ENCODE measurements at places on chromosomes 6 and 20.

DNA sequence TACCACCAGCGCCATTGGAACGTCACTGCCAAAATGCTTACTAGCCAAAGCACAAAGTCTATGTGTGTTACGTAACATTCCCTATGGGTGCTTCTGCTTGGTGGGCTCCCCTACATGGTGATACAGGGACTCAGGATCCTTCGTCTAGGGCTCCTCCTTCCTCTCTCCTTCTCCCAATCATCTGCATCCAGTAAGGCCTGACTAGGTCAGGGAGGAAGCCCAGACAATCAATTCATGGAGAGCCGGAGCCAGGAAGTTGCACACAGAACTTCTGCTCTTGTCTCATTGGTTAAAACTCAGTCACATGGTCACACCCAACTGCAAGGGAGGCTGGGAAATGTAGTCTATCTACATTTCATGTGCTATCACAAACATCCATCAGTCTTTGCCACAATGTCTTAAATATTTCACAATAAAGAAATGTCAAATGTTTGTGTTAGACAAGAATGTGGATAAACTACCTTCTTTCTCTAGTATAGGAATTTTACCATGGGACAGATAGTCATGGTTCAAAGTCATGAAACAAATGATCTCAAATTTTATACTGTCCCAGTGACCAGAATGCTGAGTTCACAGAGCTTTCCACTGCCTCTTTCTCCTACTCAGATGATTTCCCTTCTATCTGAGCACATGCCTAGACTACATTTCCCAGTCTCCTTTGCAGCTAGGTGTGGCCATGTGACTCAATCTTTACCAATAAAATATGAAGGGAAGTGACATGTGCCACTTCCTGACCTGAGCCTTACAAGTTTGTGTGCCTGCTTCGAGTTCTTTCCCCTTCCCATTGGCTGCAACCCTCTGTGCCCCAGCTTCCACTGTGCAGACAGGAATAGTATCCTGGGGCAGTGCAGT lies 9.3 kb upstream of the KCNK15 start:
- DNase-seq, result no peak

- peak; percentile 89 for DNase-seq
Observed at GRCh38 chr6:165605901-165606739, 56.9 kb downstream of the PDE10A start.

DNA sequence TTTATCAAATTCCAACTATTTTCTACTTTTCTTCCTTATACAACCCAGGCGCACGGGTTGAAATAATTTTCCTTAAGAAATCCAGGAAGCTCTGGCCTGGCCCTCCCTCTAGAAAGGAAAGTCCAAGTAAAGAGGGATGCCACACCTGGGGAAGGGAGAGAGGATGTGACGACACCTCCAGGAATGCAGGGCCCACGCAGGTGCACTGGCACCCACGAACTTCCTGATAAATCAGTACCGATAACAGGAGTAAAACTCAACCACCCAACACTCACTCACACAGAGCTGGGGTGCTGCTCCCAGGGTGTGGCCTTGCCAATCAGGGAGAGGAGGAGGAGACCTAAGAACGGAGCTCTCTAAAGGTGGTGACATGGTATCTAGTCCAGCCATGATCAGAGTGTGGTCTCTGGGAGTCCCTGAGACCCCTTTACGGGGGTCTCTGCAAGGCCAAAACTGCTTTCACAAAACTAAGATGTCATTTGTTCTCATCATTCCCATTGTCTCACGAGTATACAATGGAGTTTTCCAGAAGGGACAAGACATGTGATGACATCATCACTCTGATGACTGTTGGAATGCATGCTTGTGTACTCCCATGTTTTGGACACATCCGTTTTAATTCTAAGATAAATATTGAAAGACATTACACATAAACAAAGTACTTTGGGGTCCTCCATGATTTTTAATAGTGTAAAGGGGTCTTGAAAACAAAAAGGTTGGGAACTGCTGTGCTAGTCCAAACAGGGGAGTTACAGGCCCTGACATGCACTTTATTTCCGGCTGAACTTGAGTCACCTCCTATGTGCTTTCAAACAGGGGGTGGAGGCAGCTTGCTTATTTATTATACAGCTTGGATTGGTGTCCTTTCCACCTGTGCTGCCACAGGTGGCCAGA lies 2.2 kb upstream of the PARD6B start:
- DNase-seq, result no peak

- DNase-seq, result no peak
Observed at GRCh38 chr6:84033523-84034451, at the start of gene MRAP2. Gene MRAP2 (plus strand): TSS chr6:84033772. CDS start chr6:84055319, 21,547 bp downstream.

GRCh38 chr20:57006411-57007170 lies 259.9 kb downstream of the BMP7 start:
- DNase-seq, result peak; percentile 25

GRCh38 chr20:18916886-18917750 lies 103.5 kb downstream of the SCP2D1 start:
- DNase-seq, result no peak

DNA sequence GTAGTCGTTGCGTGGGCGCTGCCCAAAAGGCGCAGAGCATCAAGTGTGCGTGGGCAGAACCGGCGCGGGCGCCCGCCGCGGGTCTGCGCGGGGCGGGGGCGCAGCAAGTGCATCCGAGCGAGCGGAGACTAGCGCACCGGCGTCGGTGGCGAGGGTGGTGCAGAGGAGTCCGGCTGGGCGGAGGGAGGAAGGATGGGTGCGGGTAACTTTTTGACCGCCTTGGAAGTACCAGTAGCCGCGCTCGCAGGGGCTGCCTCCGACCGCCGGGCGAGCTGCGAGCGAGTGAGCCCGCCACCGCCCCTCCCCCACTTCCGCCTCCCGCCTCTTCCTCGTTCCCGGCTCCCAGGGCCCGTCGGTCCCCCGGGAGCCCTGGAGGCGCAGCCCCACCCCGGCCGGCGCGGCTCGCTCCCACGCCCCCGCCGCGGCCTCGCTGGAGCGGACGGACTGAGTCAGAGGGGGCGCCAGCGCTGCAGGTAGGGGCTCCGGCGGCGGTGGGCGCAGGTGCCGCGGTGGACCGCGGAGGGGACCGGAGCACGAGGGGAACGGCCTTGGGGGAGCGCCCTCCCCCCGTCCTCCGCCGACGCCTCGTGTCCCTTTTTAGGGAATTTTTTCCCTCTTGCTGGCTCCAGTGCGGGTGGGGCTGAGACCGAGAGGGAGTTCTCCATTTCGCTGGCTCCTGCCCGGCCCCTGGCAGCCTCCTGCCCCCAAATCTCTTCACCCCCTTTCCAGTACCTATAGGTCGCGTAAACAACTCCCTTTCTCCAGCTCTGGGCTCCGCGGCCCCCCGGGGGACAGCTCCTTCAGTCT lies 1.6 kb upstream of the DBNDD2 start:
- DNase-seq, result no peak

GRCh38 chr20:32858701-32859372 lies at the start of gene EFCAB8:
Gene EFCAB8 (plus strand): TSS chr20:32858923. CDS start chr20:32863793, 4,870 bp downstream.
- DNase-seq, result no peak

DNA sequence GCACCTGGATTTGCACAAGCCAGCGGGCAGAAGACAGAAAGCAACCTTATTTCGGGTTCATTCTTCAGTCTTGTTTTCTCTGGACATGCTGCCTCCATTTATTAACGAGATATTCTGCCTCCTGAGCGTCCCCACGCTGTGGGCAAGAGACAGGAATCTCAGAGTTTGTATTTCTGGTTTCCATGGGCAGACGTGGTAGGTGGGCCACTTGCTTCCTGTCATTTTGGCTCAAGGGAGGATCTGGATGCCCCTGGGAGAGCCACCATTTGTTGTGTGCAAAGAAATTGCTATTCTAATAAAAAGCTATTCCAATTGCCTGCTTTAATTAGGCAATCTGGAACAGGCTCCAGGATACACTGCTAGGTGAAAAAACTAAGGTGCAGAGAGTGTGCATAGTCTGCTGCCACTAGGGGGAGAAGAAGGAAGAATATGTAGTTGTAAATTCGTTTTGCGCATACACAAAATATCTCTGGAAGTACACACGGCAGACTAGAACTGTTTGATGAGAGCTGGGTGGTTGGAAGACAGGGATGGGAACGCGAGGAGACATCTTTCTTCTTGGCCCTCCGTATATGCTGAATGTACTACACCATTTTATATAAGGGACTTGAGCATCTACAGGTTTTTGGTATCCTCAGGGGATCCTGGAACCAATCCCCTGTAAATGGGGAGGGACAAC lies 30.1 kb upstream of the SLC16A10 start:
- DNase-seq, result no peak

DNA sequence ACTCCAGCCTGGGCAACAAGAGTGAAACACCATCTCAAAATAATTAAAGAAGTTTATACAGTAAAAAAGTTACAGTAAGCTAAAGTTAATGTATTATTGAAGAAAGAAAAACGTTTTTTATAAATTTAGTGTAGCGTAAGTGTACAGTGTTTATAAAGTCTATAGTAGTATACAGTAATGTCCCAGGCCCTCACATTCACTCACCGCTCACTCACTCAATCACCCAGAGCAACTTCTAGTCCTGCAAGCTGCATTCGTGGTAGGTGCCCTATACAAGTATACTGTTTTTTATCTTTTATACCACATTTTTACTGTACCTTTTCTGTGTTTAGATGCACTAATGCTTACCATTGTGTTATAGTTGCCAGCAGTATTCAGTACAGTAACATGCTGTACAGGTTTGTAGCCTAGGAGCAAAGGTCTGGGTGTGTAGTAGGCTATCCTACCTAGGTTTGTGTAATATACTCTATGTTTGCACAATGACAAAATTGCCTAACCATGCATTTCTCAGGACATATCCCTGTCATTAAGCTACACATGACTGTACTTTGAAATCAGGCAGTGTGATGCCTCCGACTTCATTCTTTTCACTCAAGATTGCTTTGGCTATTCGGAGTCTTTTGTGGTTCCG lies 16.7 kb downstream of the MGME1 start:
- no peak for DNase-seq

- DNase-seq, result no peak
Observed at GRCh38 chr6:163415620-163416556, 1.4 kb downstream of the QKI start.

- no peak for DNase-seq
Observed at GRCh38 chr6:149503872-149504271, 19.1 kb upstream of the ZC3H12D start.

DNA sequence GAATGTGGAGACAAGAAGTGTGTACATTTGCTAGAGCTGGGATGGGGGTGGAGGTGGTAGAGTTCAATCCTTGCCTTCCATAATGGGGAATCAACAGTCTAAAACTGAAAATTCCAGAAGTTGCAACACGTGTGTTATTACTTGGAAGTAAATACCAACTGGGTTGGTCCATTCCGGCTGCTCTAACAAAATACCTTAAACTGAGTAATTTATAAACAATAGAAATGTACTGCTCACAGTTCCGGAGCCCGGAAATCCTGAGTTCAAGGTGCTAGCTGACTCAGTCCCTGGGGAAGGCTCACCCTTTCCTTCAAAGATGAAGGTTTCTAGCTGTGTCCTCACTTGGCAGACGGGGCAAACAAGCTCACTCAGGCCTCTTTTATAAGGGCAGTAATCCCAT lies 59.0 kb downstream of the RIN2 start:
- peak; percentile 49 for DNase-seq

- DNase-seq, result no peak
Observed at GRCh38 chr6:143845033-143845432, 1.9 kb downstream of the LTV1 start.

- no peak for DNase-seq
Observed at GRCh38 chr6:102742028-102742427, 1348.5 kb downstream of the GRIK2 start.

GRCh38 chr20:6994452-6994851 lies 227.0 kb downstream of the BMP2 start:
- DNase-seq, result peak; percentile 88

DNA sequence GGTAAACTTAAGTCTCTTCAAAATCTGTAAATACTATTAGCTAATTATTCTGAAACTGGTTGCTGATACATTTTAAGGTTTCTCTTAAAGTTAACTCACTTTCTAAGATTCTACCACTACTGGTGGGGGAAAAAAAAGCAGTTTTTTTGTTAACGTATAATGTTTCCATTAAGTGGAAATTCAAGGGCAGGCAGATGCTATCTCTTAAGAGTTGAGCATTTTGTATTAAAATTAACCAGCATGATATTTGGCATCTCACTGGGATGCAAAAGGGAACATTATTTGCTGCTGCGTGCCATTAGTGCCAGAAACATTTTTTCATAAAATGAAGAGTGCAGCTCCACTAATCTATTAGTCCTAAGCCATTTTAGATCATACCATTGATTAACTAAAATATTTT lies 246.2 kb downstream of the PRKN start:
- DNase-seq, result no peak

DNA sequence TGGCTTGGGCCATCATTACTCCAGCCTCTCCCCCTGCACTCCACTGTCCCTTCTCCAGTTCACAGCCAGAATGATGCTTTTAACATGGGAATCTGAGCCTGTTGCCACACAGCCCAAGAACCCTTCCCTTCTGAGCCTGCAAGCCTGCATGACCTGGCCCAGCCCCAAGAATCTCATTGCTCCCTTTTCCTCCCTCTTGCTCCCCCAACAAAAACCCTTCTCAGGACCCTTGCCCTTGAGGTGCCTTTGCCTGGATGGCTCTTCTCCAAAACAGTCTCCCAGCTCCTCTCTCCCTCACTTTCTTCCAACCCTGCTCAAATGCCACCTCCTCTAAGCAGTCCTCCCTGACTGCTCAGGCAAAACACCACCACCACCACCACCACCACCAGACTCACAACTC lies 157.2 kb downstream of the ANKRD60 start:
- no peak for DNase-seq

DNA sequence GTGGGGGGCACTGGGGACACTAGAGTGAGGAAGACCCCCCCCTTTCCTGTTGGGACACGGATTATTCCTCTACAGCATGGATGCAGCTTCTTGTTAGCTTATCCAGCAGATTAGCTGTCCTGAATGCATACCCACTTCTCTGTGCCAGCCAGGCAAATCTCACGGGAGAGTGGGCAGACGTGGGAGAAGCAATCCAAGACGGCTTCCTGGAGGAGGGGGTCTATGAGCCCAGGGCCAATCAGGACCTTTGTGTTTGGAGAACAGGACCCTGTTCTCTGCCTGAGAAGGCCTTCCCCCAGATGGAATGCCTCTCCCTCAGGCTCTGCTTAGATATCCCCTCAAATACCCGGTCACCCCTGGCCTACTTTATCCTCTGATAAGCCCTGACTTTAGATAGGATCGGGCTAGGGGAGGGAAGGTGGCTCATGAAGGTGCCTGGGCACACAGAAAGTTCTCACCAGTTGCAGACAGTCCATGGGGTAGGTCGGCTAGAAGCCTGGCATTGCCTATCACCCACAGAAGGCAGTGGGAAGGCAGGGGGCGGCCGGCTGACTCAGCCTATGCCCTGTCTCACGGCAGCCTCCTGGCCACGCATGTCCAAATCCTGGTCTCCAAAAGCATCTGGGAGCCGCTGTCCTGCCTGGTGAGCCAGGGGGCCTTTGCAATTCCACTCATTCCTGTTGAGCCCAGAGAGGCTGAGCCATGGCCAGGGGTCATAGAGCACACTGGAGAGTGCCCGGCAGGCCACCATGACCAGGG lies 34.7 kb downstream of the SUN5 start:
- DNase-seq, result no peak

DNA sequence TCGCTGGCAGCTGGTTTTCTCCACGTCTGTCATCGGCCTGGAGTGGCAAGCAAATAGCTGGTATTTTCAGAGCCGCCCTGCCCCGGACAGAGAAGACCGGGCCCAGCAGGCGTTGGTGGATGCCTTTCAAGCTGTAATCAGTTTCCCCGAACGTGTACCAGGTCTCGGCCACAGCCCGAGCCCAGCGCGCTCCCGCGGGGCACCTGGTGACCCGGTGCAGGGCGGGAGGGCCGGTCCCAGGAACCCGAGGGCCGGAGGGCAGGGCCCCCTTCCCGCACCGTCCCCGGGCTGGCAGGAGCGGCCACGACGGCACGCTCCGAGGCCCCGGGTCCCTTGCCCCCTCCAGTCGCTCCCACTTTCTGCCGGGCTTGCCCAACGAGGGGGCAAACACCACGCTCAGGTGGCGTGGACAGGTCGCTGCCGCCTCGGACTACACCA lies 348 bp upstream of the PYGB start:
- no peak for DNase-seq

Measured in kidney epithelial cell (primary cell).